ENCODE measurements at places on chromosomes 6 and 20.

- DNase-seq: no peak
Measured at GRCh38 chr6:166579237-166579850, 7.1 kb downstream of the RAMACL start.

GRCh38 chr6:105994591-105995390 lies 91.3 kb upstream of the PRDM1 start:
- peak; percentile 65 for DNase-seq

DNA sequence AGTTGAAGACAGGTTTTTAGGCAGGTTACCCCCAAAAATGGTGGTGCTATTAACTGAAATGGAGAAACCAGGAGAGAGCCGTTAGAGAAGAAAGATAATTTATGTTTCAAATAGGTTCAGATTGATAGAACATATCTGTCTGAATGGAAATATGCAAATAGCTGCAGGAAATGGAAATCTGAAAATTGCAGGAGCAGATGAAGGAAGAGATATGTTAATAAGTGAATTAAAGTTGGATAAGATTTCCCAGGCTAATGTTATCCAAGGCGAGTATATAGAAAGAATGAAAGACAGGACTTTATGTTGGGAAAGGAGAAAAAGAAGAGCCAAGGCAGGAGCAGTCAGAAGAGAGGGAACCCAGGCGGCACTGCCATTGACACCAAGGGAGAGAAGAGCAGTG lies 365.6 kb downstream of the ARHGAP18 start:
- DNase-seq: no peak

- DNase-seq: no peak
Measured at GRCh38 chr20:63930971-63931553, 25.2 kb downstream of the UCKL1 start.

GRCh38 chr6:44265007-44265721 lies at the start of gene NFKBIE:
NFKBIE (minus strand) TSS chr6:44265551; CDS start chr6:44265346, 205 bp downstream.
- DNase-seq: peak; percentile 96
